ENCODE measurements at places on chromosomes 12 and 14. TPM values are rescaled to one million over a fixed set of nuclear protein-coding genes. Genes with fewer than 3 reads are reported as not detected.

Gene TMTC1
- 0.93 TPM for total RNA-seq

DNA sequence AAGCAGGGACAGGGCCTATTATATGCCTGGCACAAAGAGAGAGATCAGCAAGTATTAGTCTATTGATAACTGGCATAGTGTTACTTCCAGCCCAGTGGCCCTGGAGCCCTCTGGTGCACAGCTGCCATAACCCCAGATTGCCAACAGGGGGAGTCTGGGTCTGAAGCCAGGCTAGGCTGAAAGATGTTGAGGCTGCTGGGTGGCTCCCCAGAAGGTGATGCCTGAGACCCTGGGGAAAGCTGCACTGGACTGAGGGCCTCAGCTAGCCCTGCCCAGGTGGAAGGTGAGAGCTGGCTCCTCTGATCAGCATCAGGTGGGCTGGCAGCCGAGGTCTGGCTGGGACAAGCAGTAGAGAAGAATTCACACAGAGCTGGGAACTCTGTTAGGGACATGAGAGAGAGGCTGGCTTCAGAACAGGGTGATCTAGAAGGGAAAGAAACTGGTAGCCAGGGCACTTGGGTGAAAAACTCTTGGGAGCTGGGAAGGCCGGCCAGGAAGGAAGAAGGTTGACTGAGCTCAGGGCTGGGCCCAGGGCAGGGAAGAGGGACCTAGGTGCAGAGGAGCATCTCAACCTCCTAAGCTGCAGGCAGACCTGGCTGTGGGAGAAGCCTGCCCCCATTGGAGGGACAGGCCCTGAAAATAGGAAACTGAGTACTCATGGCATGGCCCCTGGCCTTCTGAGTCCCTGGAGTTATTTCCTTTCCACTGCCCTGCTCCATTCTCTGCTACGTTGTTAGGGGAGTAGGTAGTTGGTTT lies 3.9 kb downstream of the GZMH start:
- peak overlapping the region; percentile 65 for H3K4me3 ChIP-seq
- peak overlapping the region; percentile 80 for H3K27ac ChIP-seq
- H3K27me3 ChIP-seq: peaks cover 6% of the 10 kb centered on the region
- peaks cover 50% of the 10 kb centered on the region for H3K4me1 ChIP-seq
- peak; percentile 81 for DNase-seq
- H3K36me3 ChIP-seq: no peaks in the 10 kb centered on the region

- no peak for DNase-seq
- H3K36me3 ChIP-seq: no peaks in the 10 kb centered on the region
- H3K27ac ChIP-seq: no peak overlapping the region
- H3K4me1 ChIP-seq: no peaks in the 10 kb centered on the region
- no peaks in the 10 kb centered on the region for H3K27me3 ChIP-seq
- H3K4me3 ChIP-seq: no peak overlapping the region
Measured at GRCh38 chr12:19304149-19304750, 135.0 kb upstream of the AEBP2 start.

DNA sequence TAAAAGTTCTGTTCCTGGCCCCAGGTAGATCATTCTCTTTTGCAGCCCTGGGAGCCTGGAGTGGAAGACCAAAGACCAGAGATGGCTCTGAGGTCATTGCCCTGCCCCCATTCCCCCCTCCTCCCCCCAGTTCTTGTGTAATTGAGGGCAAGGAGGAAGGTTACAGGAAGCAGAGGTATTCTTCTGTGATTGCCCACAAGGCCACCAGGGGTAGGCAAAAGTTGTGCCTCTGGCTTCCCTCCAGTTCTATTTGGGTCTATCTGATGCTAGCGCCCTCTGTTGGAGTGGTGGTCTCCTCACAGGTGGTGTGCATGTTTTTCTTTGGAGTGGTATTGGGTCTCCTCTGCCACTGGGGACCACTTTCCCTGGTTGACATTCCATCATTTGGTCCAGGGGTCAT lies 41.2 kb upstream of the CRY1 start:
- no peaks in the 10 kb centered on the region for H3K27me3 ChIP-seq
- H3K36me3 ChIP-seq: no peaks in the 10 kb centered on the region
- no peak overlapping the region for H3K4me3 ChIP-seq
- no peak overlapping the region for H3K27ac ChIP-seq
- H3K4me1 ChIP-seq: no peaks in the 10 kb centered on the region

- H3K27me3 ChIP-seq: no peaks in the 10 kb centered on the region
- H3K4me3 ChIP-seq: no peak overlapping the region
- H3K4me1 ChIP-seq: peaks cover 4% of the 10 kb centered on the region
- H3K36me3 ChIP-seq: no peaks in the 10 kb centered on the region
Measured at GRCh38 chr12:123139926-123140675, 10.8 kb downstream of the PITPNM2 start.

- no peak for DNase-seq
- peaks cover 6% of the 10 kb centered on the region for H3K27me3 ChIP-seq
- no peak overlapping the region for H3K4me3 ChIP-seq
Measured at GRCh38 chr12:6224550-6224949, 24.4 kb downstream of the CD9 start.
